ENCODE measurements at places on chromosomes 12 and 14. TPM values are rescaled to one million over a fixed set of nuclear protein-coding genes. Genes with fewer than 3 reads are reported as not detected.

Gene PTPRQ
- total RNA-seq: 0.31 TPM

Gene LGR5
- total RNA-seq: 0.21 TPM

Gene RPL10L
- not detected for total RNA-seq

Gene DTX3
- 1.6 TPM for total RNA-seq

Gene WNT1
- not detected for total RNA-seq

Gene OTX2
- total RNA-seq: not detected

Measured in esophagus squamous epithelium (tissue), 5 donors.